ENCODE measurements at places on chromosomes 5 and 9. TPM values are rescaled to one million over a fixed set of nuclear protein-coding genes. Genes with fewer than 3 reads are reported as not detected.

DNA sequence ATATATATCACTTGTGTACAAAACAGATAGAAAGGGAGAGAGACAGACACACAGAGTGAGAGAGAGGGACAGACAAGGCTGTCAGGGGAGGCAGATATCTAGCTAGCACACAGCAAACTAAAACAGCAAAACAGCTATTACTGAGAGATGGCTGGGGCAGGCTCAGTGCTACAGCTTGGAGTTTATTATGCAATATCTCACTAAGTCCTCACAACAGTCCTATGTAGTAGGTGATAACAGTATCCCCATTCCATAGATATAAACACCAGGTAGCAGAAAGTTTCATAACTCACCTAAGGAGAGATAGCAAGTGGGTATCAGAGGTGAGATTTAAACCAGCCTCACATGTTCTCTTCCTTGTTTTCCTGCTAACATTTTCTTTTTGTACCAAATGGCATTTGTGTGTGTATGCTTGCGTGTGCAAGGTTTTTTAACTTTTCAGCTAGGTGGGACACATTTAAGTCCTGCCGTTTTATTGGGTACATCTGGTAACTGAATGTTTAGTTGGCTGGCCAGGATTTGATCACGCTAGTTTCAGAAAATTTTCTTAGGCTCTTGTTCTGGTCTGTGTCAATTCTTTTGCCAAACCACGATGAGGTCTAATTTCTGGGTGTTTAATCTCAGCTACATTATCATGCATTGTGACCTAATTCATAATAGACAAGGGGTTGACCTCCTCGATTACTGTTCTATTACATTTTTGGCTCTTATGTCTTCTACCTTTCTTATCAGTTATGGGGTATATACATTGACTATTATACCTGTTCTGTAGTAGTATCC lies 105.1 kb downstream of the LMNB1 start:
- no peak for DNase-seq

DNA sequence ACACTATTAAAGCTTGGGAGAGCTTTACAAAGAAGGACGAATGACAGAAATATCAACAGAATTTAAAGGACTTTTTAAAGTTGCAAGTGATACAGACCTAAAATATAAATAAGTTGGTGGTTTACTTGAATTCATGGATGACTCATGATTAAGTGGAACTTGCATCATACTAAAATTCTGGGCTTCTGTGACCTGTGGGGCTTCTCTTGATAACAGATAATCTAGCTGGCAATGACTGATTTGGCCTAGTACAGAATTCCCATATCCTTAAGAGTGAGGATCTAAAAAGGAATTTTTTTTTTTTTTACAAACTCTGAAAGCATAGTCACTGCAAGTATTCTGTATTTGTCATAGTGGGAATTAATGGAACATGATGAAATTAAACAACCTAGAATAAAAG lies 543.7 kb upstream of the SGCD start:
- DNase-seq, result no peak

DNA sequence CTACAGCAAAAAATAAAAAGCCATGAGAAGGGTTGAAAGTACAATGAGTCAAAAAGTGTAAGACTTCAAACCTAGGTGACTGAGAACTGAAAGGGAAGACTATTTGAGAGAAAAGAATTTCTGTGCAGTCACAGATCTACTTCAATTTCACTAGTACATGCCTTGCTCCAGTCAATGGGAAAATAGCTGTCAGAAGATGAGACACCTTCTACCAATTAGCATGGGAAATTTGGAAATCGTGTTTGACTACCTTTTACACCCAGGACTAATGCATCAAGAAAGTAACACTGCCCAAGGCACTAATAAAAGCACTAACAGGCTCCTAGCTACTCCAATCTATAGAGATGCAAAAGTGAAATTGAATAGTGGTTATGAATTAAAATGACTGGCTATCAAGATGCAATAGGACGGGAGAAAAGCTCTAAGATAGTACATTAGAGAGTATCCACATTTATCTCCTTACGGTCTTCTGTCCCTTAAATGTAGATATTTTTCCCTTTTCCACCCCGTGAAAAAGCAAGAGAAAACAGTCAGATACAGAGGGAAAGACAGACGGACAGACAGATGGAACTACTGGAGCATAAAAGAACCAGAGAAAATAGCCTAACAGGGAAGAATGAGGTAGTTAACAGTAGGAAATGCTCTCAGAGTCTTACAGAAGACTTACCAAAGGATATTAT lies 15.2 kb downstream of the ERP44 start:
- no peak for DNase-seq

The SELENOP gene
- total RNA-seq, result 53.7 TPM

DNA sequence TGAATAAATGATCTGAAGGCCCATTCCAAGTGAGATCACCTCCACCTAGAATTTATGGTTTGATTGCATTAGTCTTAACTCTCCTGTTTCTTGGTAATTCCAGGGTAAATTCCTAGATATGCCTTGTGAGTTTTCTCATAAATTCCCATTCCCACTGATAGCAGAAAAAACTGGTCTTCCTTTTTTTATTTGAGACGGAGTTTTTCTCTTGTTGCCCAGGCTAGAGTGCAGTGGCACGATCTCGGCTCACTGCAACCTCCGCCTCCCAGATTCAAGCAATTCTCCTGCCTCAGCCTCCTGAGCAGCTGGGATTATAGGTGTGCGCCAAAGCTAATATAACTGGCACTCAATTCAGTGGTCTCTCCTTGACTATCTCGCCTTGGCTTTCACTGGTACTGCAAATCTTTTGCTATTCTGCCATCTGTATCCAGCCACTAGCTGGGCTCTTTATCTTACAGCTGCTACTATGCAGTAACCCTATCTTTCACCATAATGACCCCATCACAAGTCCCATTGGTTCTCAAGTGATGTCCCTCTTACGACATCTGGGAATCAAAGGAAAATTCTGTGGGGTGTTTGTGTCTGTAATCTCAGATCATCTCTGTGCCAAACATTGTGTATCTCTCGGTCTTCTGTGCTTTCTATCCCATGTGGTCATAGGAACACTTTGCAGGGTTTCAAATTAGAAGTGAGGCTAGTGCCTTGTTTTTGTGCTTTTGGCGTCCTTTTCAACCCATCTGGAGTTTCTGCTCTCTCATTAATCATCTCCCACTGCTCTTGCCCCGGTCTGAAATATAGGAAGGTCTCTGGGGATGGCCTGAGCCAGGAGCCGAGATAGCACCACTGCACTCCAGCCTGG lies 14.4 kb downstream of the HNRNPK start:
- no peak for DNase-seq
